Cerebellar nuclear complex (tissue), 1 donor: ENCODE measurements at places on chromosomes 7 and 10.

DNA sequence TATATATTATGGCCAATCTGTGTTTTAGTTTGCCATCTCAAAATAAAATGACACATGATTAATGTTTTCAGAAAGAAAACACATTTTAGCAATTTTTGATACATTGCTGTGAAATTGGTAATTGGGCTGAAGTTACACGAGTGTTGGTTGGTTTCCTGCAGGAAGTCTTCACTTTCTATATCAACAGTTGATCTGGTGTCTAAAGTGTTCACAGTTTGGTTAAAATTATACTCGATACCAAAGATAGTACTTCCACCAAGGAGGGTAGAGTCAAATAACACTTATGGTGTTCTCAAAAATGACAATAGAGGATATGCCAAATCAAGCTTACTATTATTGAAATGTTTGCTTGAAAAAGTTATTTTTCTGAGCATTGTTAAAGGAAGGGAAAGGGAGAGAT, 120.3 kb upstream of the GLCCI1 start:
- DNase-seq, result no peak

DNA sequence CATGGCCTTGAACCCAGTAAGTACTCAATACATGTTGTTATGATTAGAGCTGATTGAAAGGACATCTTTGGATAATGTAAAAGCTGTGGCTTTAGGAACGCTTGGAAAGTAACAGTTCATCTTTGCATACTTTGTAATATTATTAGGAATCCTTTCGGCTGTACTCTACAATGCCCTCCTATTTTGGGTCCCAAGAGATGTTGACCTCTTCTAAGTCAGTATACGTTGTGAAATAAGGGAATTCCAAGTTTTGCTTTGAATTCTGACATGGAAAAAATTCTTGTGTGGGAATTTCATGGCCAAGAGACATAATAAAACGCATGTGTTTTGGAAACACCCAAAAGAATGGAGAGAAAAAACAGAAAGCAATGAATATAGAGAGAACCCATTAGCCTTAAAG, 7.7 kb downstream of the AGR3 start:
- DNase-seq, result no peak

- no peak for DNase-seq
Observed at GRCh38 chr7:80392229-80393169, 119.4 kb downstream of the GNAT3 start.

GRCh38 chr7:134942690-134943466, 43.4 kb upstream of the AGBL3 start:
- DNase-seq, result no peak

DNA sequence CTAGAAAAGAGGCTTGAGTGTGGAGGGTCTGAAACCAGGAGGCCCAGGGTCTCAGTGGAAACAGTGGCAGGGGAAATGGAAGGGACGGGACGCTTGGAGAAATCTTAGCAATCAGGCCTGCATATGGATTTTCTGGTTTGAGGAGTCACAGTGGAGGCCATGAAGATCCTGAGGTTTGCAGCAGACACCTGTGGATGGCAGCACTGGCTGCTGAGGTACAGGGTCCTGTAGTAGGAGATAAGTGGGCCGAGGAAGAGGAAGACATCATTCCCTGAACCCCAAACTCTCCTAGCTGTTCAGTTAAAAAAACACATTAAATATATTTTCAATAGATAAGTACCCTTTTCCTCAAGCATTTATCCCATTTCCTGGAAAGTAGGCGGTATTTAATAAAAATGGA, 208.8 kb upstream of the IGFBP3 start:
- no peak for DNase-seq

DNA sequence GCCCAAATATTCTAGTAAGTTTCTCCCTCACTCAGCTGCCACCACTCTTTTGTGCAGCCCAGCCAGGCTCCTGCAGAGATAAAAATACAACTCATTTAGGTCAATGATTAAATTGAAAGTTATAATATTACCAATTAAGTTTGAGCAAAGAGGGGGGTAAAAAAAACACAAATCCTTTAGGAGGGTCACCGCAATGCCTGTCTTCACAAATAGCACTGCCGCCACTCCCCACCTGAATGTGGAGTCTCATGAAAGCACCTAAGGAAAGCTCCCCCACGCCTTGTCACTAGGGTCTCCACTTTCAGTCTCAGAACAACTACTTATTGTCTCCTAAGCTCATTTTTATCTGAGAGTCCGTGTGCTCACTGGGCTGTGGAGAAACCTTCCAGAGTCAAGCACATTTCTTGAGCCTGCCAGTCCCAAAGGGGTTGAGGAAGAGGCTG, 148.7 kb downstream of the FGFR2 start:
- DNase-seq, result no peak

DNA sequence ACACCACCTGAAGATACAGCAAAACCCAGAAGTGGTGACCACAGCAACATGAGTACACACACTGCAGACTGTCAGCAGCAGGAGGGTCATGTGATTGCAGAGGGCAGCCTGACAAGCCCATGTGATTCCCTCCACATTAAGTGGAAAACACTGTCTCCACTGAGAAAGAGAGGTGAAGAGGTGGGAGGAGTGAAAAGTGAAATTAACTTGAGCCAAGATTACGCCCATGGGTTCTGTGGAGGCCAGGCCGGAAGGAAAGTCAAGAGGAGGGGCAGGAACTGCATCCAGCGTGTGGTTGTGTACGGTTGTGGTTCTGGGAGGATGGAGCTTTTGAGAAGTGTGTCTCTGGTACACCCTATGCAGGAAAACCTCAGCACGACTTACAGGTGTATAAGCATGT, 138.5 kb downstream of the PLXNA4 start:
- no peak for DNase-seq

GRCh38 chr7:104814671-104815400, 199.2 kb upstream of the KMT2E start:
- no peak for DNase-seq

- DNase-seq, result no peak
Observed at GRCh38 chr7:96218664-96219243, 103.1 kb downstream of the SLC25A13 start.

DNA sequence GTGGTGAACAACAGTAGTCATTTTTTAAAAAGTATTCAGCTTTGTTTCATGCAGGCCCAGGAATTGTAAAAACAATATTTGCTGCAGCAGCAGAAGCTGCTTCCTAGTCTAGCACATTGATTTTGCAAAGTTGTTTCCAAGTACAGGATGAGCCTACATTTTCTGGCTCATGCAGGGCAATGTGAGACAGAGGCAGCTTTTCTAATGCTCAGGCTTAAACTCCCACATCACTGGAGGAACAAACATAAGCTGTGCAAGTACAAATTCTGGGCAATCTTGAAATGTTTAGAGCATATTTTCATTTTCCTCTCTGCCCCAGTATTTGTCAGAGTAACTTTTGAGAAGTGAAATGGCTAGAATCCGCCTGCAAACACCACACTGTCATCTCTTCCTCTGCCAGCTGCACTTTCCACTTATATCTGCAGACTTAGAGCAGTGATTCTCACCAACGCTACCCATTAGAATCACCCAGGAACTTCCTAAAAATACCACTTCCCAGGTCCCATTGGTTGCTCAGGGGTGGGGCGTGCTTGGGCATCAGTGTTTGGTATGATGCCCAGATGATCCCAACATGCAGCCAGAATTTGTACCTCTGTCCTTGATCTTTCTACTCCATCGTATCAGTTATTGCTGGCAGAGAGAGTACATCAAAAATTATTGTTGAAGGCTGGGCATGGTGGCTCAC, 304.1 kb upstream of the LRGUK start:
- DNase-seq, result no peak

DNA sequence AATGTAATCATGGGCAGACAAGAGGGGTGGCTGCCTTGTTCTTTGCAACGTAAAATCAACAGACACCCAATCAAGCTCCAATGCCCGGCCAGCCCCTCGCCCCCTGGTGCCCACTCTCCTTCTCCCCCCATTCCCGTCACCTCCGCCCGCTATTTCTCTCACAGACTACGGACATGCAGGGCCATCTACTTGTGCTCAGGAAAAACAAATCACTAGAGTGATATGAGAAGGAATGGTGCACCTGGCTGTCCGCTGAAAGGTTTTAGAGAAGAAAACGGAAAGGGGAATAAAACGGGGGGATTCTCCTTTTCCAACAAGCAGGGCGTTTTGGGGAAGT, 396 bp downstream of the GRM8 start:
- no peak for DNase-seq

DNA sequence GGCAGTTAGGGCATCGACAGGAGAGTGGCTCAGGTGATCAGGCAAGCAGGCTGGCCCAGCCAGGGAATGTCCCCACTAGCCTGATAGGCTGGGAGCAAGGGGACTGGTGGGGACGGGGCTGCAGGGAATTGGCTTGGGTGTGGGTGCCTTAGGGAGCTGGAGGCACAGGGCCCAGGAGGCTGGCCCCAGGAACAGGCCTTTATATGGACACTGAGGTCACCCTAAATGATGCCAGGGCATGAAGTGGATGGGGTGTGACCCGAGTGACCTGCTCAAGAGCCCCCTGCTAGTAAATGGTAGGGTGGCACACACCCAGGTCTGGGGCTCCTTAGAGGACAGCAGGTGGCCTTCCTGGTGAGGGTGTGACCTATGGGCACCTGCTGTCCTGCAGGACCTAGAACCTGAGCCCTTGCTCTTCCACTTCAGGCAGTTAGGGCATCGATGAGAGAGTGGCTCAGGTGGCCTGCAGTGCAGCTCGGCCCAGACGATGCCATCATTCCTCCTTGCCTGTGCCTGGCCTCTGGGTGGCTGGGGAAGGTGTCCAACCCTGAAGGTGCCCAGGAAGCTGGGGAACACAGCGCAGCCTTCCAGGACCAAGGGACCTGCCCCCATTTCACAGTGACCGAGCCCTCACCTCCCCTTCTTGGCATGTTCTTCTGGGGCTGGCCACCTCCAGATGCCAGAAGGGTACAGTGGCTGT, 51.7 kb upstream of the LEP start:
- no peak for DNase-seq

- no peak for DNase-seq
Observed at GRCh38 chr7:92699560-92699959, 109.4 kb upstream of the FAM133B start.

DNA sequence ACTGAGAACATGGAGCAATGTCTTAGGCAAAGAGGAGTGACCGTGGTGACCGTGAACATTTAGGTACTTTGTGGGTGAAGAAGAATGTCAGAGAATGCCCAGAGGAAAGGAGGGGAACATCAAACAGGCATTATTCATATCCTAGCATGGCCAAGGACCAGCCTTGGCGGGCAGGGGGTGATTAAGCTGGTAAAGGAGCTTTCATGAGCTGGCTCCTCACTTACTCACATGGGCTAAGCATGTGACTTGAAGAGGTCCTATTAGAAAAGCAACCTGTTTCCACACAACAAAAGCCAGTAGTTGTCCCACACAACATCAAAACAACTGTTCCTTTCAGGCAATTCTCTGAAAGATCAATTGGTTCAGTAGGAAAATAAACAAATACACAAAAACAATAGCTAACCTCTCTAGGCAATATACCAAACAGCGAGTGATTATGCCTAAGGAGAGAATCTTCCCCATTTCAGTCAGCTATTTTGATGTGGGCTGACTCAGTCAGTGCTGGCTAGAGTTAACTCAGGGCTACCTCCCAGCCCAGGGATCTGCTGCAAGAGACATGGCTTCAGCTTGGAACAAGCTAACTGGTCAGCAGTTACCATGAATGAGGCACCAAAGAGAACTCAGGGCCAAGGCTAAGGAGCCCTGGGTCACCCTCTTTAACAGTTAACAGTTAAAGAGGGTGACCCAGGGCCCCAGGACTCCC, 283.5 kb downstream of the ARHGAP12 start:
- DNase-seq, result no peak

GRCh38 chr7:1611708-1612241, 41.9 kb upstream of the PSMG3 start:
- DNase-seq, result peak; percentile 21

DNA sequence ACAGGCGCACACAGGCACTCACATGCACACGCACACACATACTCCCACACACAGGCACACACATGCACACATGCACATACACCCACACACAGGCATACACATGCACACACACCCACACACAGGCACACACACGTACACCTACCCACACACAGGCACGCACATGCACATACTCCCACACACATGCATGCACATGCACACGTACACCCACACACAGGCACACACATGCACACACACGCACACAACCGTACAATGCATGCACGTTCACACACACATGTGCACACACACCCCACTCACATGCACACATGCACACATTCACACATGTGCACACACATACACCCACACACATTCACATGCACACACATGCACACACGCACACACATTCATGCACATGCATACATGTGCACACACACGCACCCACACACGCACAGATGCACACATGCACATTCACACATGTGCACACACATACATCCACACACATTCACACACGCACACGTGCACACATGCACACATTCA, 59.3 kb downstream of the MKI67 start:
- no peak for DNase-seq

DNA sequence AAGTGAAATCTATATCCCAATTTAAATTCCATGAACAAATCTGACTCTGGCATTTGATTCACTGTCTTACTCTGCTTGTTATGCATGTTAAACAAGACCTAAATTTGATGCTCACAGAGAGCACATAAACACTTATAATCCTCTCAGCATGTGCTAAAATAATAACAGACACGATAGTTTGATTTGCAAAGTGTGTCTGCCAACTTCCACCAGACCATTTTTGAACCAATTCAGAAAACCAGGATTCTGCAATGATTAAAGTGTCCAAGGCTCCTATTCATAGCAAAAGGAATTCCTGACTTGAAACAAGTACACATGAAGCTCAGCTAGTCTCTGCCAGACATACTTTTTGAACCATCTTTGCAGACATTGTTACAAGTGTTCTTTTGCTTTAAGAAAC, 11.2 kb downstream of the RBM20 start:
- DNase-seq, result no peak

GRCh38 chr10:132471484-132471883, 66.1 kb upstream of the INPP5A start:
- no peak for DNase-seq

DNA sequence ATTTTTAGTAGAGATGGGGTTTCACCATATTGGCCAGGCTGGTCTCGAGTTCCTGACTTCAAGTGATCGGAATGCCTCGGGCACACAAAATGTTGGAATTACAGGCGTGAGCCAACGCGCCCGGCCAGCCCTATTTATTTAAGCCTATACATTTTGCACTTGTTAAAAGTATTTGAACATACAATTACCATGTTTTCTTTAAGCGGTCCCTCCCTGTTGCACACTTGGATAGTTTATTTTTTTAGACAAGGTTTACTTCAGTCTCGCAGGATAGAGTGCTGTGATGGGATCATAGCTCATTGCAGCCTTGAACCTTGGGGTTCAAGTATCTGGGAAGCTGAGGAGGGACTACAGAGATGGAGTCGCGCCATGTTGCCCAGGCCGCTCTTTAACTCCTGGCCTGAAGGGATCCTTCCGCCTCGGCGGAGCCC, 35.7 kb upstream of the SRRM3 start:
- no peak for DNase-seq

- no peak for DNase-seq
Observed at GRCh38 chr10:3002304-3002703, 65.0 kb upstream of the PFKP start.

DNA sequence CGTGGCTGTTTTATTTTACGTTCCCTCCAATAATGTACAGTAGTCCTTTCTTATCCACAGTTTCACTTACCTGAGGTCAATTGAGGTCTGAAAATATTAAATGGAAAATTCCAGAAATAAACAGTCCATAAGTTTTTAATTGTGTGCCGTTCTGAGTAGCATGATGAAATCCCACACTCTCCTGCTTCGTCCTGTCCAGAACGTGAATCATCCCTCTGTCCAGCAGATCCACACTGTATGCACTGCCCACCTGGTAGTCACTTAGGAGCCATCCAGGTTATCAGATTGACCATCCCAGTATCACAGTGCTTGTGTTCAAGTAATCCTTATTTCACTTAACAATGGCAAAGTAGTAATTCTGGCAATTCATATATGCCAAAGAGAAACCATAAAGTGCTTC, 46.3 kb downstream of the STARD3NL start:
- no peak for DNase-seq
